ENCODE measurements at places on chromosomes 4 and X.

- no peak for DNase-seq
Observed at GRCh38 chrX:107979534-107979933, 2.6 kb downstream of the TEX13B start.

GRCh38 chr4:183449193-183449882, 4.9 kb downstream of the CDKN2AIP start:
- DNase-seq: no peak

- no peak for DNase-seq
Observed at GRCh38 chr4:38169524-38169923, 209.3 kb downstream of the PTTG2 start.

GRCh38 chrX:13412208-13412600, 92.4 kb upstream of the ATXN3L start:
- DNase-seq: no peak

DNA sequence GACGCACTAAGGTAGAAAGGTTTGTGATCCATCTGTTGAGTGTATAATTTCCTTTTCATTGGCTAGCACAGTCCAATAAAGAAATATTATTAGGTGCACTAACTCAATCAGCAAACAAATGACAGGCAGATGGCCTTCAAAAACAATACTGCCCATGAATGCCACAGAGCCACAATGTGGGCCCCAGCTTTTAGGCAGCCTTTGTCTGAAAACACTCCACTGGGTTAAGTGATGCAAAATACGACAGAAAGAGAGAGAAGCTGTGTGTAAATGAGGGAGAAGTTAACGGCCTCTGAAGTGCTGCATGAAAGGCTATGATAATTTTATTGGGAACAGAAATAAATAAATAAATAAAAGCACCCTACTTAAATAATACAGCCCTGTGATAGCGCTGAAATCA, 274.6 kb downstream of the NKX6-1 start:
- peak; percentile 37 for DNase-seq

DNA sequence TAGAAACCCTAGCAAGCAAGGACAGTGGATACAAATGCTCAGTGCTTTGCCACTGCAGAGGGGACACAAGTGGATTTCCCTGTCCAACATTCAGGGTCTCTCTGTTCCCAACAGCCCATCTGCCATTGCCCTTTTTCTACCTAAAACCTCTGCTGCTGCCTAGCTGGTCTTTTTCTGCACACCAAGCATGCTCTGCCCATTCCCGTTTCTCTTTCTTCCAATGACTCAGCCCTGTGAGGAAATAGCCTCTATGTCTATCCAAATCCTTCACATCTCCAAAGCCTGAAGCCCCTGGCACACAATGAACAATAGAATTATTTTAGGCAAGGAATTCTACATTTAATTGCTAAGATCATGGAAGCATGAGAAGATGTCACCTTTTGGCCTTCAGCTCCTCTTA, 5.7 kb upstream of the AMELX start:
- no peak for DNase-seq

DNA sequence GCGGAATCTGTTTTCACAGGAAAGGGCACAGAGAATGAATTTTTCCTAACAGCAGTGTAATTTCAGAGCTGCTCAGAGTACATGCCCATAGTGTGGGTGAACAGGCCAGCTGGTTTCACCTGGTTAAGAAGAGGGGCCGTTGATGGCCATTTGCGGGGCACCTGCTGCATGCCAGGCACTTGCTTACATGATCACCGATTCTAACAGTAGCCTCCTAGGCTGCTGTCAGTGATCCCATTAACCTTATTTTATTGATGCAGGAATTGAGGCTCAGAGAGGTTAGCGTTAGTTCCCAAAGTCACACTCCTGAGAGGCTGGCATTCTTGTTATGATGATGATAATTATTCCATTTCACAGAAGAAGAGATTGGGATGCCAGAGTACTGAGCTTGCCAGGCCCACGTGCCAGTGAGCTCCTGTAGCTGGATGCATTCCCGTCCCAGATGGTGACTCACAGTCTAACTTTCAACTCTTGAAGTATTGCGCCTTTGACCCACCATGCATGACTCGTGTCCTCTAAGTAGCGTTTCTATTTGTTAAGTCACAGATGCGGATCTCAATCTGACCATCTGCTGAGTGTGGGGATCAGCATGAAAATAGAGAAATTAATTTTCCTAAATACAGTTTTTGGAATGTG, 76.5 kb downstream of the PSAPL1 start:
- DNase-seq: no peak

GRCh38 chr4:143399113-143399949, 62.7 kb downstream of the GAB1 start:
- peak; percentile 14 for DNase-seq

GRCh38 chr4:119008761-119009160, 120.1 kb downstream of the SYNPO2 start:
- DNase-seq: no peak

GRCh38 chr4:163107754-163108153, 58.9 kb downstream of the NAF1 start:
- no peak for DNase-seq

DNA sequence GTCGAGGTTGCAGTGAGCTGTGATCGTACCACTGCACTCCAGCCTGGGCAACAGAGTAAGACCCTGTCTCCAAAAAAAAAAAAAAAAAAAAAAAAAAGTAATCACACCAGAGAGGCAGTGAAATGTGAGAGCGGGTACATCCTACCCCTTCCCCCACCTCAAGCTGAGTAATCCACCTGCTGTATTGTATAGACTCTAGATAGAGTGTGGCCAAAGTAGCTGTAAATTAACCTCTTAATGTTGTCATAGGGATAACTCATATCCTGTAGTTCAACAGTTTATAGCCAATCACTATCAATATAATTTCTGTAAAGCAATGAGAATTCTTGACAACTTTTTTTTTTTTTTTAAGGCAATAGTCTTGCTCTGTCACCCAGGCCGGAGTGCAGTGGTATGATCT, 30.8 kb downstream of the TNIP2 start:
- DNase-seq: no peak

Measured in NCI-H187 treated with DMSO at 0.1 percent for 48 hours (cell line).